ENCODE measurements at places on chromosomes 6 and 20. TPM values are rescaled to one million over a fixed set of nuclear protein-coding genes. Genes with fewer than 3 reads are reported as not detected.

GRCh38 chr6:22642254-22642653, 72.9 kb downstream of the HDGFL1 start:
- no peaks in the 10 kb centered on the region for H3K36me3 ChIP-seq
- no peak overlapping the region for H3K4me3 ChIP-seq
- H3K27ac ChIP-seq: no peak overlapping the region
- no peak for DNase-seq

- peaks cover 4% of the 10 kb centered on the region for H3K36me3 ChIP-seq
- H3K4me1 ChIP-seq: no peaks in the 10 kb centered on the region
- DNase-seq: no peak
- no peaks in the 10 kb centered on the region for H3K27me3 ChIP-seq
- no peak overlapping the region for H3K4me3 ChIP-seq
- H3K27ac ChIP-seq: no peak overlapping the region
Observed at GRCh38 chr6:157398151-157398550, 17.2 kb downstream of the ZDHHC14 start.

DNA sequence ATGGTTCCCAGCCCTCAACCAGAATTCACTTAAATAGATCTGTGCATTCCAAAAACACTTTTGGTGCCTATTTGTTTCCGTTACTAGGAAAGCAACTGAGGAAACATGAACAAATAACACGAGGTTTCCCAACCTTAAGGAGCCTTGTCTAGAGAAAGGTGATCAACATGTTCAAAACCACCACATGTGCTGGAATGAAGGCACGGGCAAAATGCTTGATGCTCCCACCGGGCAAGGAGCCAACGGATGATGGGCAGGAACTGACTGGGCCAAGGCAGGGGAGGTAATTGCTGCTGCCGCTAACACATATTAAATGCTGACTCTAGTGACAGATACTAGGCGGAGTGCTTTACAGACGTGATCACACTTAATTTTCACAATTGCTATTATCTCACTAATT, 2.5 kb downstream of the MYLK4 start:
- no peak for DNase-seq
- no peak overlapping the region for H3K4me3 ChIP-seq
- no peak overlapping the region for H3K27ac ChIP-seq
- peaks cover 8% of the 10 kb centered on the region for H3K27me3 ChIP-seq
- H3K36me3 ChIP-seq: no peaks in the 10 kb centered on the region

DNA sequence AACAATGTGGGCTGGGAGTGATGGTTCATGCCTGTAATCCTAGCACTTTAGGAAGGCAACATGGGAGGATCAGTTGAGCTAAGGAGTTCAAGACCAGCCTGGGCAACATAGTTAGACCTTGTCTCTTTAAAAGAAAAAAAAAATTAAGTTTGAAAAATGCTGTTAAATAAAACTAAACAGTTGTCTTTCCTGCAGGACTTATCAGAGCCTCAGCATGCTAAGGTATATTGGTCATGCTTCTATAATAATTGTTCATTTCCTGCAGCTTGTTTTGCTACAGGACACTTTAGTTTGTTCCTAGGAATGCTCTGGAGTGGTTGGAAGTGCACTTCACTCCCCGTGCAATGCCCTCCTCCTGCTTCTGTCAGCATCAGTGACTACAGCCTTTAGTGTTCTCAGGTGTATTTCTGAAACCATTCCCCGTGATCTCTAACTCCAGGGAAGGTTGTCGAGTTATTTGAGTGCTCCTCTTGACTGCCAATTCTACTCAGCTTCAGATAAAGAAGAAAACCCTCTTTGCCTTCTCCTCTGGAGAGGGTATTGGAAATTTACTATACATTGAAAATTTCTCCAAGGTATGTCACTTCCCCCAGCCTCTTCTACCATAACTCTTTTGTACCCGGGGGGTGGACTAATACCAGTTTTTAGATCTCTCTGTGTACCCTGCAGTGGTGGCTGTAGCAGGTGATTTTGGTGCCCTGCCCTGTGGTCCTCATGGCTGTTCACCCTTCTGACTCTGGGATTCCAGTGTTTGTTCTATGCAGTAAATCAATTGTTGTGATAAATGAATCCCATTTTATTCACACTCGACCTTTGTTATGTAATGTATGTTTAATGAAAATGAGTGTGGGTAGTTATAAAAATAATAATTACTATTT, 33.8 kb downstream of the NHLRC1 start:
- DNase-seq: no peak
- no peak overlapping the region for H3K4me3 ChIP-seq
- no peaks in the 10 kb centered on the region for H3K4me1 ChIP-seq
- H3K36me3 ChIP-seq: no peaks in the 10 kb centered on the region

- no peaks in the 10 kb centered on the region for H3K27me3 ChIP-seq
- no peaks in the 10 kb centered on the region for H3K4me1 ChIP-seq
- H3K4me3 ChIP-seq: no peak overlapping the region
Observed at GRCh38 chr20:6868861-6869260, 101.4 kb downstream of the BMP2 start.

DNA sequence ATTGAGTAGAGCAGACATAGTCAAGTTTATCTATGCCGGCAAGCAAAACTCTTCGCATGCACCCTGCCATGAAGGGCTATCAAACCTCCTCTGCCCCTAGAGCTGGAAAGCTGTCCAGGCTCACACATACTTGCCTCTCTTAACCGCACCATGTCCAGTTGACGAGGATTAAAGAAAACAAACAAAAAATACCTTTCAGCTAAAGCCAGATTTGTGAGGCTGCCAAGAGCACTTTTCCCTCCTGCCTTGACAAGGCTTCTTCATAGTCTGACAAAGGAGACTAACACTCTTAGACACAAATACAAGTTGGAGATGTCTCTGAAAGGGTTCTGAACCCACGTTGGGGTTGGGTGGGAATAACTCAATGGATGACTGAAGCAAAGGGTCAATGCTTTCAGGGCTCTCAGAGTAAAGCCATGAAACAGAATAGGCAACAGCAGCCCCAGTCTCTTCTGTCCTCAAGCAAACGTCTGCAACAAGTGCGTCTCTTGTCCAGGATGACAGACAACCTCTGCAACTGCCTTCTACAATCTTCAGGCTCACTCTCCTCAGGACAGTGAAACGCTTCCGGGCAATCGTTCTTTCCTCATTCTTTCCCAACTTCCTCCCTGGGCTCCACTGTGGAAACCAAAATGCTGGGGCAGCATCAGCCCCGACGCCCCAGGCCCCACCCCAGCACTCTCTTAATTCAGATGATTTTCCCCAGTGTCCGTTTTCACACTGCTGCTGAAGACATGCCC, 57.8 kb downstream of the AGPAT4 start:
- H3K27me3 ChIP-seq: no peaks in the 10 kb centered on the region
- H3K36me3 ChIP-seq: peaks cover 23% of the 10 kb centered on the region
- H3K4me3 ChIP-seq: no peak overlapping the region
- H3K27ac ChIP-seq: no peak overlapping the region

- H3K4me1 ChIP-seq: peaks cover 54% of the 10 kb centered on the region
- H3K4me3 ChIP-seq: no peak overlapping the region
- H3K36me3 ChIP-seq: peaks cover 27% of the 10 kb centered on the region
- no peaks in the 10 kb centered on the region for H3K27me3 ChIP-seq
Observed at GRCh38 chr6:35583893-35584688, 71.4 kb upstream of the TULP1 start.

- DNase-seq: no peak
- H3K27me3 ChIP-seq: peaks cover 5% of the 10 kb centered on the region
- H3K4me3 ChIP-seq: no peak overlapping the region
Observed at GRCh38 chr6:134810402-134810801, 139.5 kb downstream of the ALDH8A1 start.

DNA sequence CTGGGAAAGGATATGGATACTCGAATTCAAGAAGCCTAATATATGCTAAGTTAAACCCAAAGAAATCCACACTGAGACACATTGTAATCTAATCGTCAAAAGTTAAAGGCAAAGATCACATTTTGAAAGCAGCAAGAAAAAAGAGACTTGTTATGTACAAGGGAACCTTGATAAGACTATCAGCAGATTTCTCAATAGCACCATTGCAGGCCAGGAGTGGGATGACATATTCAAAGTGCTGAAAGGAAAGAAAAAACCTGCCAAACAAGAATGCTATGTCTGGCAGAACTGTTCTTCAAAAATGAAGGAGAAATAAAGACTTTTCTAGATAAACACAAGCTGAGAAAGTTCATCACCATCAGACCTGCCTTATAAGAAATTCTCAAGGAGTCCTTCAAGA, 75.2 kb downstream of the COL21A1 start:
- no peak overlapping the region for H3K4me3 ChIP-seq
- no peaks in the 10 kb centered on the region for H3K27me3 ChIP-seq
- no peak overlapping the region for H3K27ac ChIP-seq
- peaks cover 2% of the 10 kb centered on the region for H3K36me3 ChIP-seq

GRCh38 chr20:31863296-31864085, 6.8 kb downstream of the DUSP15 start:
- H3K4me3 ChIP-seq: no peak overlapping the region
- peaks cover 4% of the 10 kb centered on the region for H3K4me1 ChIP-seq
- DNase-seq: no peak
- H3K27me3 ChIP-seq: peaks cover 9% of the 10 kb centered on the region

Gene ULBP1
- total RNA-seq: 1.8 TPM

Gene SLC35D3
- not detected for total RNA-seq

Gene TPX2
- total RNA-seq: 149 TPM

Gene PAX1
- not detected for total RNA-seq

Gene SPTLC3
- total RNA-seq: 0.26 TPM
